Fibroblast of mammary gland (primary cell): ENCODE measurements at places on chromosomes 3 and 15.

DNA sequence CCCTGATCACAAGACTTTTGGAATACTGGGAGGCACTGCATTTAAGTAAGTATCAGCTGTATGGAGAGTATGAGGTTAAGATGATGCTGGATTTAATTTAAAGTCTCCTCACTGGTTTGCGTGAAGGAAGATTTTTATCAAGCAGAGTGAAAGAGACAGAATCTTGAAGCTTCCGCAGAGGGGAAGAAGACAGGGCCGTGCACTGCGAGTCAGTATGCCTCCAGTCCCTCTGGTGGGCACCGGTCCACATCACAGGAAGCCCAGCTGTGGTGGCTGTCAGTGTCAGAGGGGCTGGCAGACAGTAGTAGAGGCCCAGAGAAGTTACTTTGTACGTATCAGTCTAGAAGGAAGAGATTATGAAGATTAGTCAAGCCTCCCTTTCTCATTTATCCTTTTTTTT, 379.0 kb upstream of the TPRG1 start:
- no peak for DNase-seq

DNA sequence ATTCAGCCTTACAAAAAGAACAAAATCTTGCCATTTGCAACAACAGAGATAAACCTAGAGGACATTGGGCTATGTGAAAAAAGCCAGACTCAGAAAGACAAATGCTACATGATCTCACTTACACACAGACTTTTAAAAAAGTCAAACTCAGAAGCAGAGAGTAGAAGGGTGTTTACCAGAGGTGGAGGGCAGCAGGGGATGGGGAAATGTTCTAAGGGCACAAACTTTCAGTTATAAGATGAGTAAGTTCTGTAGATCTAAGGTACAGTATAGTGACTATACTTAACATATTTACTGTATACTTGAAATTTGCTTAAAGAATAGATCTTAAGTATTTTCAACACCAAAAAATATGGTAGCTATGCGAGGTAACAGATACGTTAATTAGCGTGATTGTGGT, 3.0 kb downstream of the MYEF2 start:
- DNase-seq, result no peak

DNA sequence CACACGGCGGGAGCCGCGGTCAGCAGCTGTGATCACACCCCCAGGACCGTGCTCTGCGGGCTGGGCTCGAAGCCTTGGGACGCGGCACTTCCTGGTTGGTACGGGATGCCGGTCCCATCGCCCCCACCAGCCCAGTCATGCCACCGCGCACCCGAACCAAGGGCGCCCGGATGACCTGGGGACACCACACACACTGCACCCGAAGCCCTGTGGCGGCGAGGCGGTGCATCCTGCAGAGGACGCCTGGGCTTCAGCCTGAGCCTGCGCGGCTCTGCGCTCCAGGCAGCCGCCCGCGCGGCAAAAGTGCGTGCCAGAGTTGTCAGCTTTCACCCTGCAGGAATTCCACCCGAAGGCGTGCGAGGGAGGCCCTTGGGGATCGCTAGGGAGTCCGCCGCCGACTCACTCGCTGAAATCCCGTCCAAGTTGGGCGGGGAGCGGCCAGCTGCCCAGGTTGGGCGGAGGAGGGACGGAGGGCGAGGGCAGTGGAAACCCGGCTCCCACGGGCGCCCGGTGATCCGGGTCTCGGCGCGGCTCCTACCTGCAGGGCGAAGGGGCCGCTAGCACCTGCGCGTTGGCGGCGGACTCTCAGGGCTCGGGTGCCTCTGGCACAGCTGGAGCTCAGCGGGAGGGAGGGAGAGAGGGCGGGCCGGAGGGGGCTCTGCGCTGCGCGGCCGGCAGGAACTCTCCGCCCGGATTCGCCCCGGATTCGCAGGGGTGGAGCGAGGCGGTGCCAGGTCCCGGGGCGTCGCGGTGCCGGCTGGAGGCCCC, at the start of gene PLD1:
PLD1 (minus strand) TSS at position 623 of the 768 bp plus-strand sequence. CDS start 72,432 bp downstream, outside the sequence.
- peak; percentile 94 for DNase-seq

DNA sequence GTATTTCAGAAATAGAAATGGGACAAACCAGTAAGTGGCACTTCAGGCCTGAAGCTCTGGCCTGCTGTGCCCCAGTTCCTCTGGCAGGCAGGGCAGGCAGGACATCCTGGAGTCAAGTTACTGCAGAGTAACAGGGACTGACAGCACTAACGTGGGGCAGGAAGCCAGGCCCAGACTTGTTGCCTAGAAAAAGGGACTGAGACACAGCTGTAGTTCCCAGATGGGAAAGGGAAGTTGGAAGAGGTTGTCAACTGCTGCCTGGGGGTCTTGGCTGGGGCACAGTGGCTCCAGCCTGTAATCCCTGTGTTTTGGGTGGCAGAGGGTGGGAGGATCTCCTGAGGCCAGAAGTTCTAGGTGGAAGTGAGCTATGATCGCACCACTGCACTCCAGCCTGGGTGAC, 171.9 kb downstream of the FMN1 start:
- DNase-seq, result peak; percentile 65

- DNase-seq, result peak; percentile 94
These were observed 78.2 kb downstream of the CMSS1 start for GRCh38 chr3:99895703-99896441.

DNA sequence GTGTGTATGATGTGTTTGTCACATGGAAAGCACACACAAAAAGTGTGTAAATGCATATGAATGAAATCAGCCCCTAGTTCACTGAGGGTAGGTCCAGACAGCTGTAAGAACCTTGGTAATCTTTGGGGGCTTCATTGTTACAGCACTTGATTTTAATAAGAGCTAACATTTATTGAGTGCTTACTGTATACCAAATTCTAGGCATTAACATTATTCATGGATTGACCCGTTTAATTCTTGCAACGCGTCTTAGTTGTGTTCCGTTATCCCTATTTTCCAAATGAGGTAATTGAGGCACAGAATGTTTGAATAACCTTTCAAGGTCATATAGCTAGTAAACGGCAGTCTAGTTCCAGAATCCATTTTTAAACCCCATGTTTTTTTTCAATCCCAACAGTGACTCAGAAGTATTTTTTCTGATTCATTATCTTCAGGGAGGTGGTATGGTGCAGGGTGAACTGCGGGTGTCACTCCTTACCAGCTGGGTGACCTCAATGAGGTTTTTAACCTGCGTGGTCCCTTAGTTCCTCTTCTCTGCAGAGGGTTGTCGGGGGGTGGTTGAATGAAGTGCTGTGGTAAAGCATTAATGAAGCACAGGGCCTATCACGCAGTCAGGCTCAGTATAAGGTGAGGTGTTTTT, 14.2 kb downstream of the RAB8B start:
- DNase-seq, result peak; percentile 56

DNA sequence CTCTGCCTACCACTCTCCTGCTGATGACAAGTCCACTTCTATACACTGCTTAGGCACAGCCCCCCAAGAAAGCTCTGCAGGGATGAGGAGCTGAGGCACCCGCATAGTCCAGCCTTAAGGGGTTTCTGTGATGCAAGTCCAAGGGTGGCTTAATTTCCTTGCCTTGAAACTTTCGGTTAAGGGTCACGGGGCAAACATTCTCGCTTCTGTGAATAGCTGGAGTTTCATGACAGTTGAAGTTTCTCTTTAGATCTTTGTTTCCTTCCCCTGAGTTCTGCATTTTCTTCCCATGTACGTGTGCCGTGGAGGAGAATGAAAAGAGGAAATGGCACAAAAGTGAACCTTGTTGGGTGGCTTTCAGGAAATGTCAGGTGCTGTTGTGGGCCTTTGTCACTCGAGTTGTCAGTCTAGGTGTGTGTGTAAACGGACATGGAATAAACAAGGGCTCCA, 7.0 kb downstream of the GPR160 start:
- no peak for DNase-seq

DNA sequence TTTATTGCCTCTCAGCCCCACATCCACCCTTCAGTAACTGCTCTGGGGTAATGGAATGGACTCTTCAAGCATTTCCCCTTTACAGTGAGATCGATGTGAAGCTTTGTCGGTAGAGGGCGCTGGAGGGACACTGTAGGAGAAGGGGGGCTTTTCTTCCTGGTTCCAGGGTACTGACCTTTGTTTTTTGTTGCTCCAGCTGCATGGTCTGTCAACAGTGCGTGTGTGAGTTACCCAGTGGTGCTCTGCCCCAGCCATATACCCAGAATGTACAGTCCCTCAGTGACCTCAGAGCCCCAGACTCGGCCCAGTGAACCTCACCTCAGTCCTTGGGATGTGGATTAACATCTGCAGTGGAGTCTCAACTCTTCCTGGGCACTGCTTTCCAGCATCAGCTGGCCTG, 180.3 kb upstream of the TSC22D2 start:
- peak; percentile 72 for DNase-seq

DNA sequence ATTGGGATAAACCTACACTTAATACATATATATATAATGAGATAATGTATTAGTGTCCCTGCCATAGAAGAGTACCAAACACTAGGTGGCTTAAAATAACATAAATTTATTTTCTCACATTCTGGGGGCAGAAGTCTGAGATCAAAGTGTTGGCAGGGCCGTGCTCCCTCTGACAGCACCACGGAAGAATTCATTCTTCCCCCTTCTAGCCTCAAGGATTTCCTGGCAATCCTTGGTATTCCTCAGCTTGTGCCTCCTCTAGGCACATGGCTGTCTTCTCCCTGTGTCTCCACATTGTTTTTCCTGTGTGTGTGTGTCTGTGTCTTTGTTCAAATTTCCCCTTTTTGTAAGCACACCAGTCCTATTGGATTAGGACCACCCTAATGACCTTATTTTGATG, 115.2 kb upstream of the AGBL1 start:
- DNase-seq, result no peak

DNA sequence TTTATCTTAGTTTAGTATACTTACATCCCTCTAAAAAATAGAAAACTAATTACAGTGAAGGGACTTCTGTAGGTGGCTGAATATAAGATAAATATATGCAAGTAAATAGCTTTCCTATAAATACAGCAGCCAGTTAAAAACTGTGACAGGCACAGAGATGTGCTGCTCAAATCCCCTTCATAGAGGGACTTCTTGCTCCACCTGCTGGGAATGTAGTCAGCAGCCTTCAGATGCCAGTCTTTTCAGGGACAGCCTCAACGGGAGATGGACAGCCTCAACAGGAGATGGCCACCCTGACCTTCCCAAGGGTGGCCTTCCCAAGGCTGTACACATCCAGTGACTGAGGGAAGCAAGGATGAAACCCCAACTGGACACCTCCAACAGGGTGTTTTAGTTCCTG, 15.7 kb upstream of the PRR23E start:
- peak; percentile 21 for DNase-seq

DNA sequence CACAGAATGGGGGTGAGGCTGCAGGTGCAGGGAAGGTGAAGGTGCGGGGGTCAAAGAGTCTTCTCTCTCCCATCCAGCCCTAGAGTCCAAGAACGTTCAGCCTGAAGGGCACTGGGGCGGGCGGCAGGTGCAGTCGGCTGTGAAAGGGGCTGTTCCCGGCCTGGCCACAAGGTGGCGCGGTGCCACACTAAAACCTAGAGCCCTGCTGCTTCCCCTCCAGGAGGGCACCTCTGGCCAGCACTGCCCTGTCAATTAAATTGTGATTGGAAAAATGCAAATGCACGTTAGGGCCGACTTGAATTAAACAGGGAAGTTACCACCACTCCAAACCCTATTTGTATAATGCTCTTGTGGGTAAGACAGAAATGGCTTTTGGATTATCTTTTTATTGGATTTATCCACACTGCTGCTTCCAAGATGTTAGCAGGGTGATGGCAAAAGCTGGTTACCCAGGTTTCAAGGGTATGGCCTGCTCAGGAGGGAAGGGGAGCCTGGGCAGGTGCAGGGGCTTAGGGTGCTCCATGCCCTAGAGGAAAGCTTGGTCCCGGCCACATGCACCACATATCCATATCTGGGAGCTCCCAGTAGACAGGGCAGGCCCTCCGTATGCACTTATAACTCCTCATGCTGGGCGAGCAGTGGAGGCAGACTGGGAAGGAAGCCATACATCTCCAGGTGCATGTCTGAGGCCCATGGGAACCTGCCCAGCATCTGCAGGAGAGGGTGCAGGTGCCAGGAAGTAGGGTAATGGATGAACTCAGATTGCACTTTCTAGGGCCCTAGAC, 119.8 kb downstream of the ADCY5 start:
- DNase-seq, result peak; percentile 46

DNA sequence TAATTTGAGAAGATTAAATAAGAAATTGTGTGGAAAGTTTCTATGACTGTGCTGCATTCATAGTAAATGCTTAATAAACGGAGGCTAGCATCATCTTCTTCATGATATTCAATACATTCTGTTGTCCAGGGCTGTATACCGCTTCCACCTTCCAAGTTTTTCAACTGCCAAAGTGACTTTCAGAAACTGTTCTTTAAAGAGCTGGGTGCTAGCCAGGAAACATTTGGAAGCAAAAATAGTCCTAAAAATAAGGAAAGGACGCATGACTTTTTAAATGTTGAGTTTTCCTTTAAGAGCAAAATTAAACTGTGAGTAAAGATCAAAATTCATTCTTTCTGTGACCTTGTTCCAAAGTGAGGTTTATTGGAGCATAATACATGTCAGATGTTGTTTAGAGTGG, 9.4 kb upstream of the ERC2 start:
- no peak for DNase-seq

DNA sequence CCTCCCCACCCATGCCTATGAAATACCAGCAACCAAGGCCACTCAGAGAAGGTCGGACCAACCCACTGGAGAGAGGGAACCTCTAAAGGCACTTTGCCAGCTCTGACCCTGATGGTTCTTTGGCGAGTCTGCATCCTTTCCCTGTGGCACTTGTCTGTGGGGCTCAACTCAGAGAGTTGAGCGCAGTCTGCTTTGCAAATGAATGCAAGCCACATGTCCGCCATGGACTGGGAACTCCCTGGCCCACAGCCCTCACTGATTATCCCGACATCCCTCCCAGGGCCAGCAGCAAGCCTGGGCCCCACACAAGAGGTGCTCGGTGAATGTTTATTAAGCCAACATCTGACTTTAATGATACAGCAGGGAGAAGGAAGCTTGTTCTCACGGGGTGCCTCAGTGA, 55.5 kb upstream of the HES1 start:
- no peak for DNase-seq

DNA sequence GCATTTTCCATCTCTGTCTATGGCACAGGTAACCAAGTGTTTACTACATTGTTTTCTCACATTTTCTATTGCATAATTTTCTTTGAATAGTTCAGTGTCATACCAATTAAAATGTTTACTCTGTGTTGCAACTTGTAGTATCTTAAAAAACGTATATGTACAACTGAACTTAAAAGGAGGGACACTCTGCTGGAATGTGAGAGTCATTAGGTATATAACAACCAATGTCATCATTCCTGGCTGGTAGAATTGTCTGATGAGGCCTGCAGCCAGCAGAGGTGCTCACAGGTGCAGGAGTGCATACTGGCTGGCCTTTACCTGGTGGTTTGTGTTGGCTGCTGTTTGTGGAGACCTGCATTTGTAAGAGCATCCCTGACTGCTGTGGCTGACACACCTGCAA, 19.1 kb upstream of the RARRES1 start:
- DNase-seq, result no peak

DNA sequence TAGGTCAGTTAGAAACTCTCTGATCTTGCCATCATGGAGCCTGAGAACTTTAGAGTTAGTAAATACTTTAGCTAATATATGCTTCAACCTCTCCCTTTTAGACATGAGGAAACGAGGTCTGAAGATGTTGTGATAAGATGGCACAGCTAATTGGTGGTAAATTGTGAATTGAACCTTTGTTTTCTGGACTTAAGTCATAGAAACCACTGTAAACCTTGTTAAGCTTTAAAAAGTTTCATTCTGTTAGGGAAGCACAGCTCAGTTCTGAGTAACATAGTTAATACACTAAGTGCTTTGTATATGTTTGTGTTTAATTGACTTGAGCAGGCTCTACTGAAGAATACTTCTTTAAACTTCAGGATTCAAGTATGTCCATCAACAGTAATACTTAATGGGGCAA, 108.6 kb downstream of the AKAP13 start:
- DNase-seq, result no peak

- no peak for DNase-seq
These were observed 5.7 kb downstream of the SLC28A1 start for GRCh38 chr15:84889991-84890669.
